ENCODE measurements at places on chromosomes 12 and 14. TPM values are rescaled to one million over a fixed set of nuclear protein-coding genes. Genes with fewer than 3 reads are reported as not detected.

The MYH7 gene
- total RNA-seq, result 0.09 TPM

The ZDHHC22 gene
- total RNA-seq, result not detected

The C12orf60 gene
- total RNA-seq, result 0.77 TPM

The B4GALNT1 gene
- 0.89 TPM for total RNA-seq

The PLEK2 gene
- total RNA-seq, result 2.3 TPM

The POTEM gene
- total RNA-seq, result not detected

GRCh38 chr12:9381619-9382018, 173.4 kb upstream of the PZP start:
- H3K4me1 ChIP-seq, result no peaks in the 10 kb centered on the region
- no peak overlapping the region for H3K27ac ChIP-seq
- no peaks in the 10 kb centered on the region for H3K36me3 ChIP-seq

DNA sequence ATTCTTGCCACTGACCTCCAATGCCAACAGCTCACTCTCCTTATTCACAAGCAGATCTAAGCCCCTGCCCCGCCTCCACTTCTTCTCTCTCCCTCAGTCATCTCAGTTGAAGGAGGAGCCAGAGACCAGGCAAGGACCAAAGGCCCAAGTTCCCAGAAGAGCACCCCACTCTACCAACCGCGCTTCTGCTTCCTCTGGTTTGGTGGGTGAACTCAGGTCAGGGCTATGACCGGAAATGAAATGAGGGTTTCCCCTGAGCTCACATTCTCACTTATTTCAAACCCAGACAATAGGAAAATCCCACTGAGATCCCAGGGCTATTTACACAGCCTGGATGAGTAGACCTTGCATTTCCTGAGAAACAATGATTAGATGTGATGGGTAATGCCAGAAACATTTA, 9.9 kb downstream of the DPF3 start:
- DNase-seq, result no peak
- no peaks in the 10 kb centered on the region for H3K27me3 ChIP-seq
- no peak overlapping the region for H3K4me3 ChIP-seq
- no peaks in the 10 kb centered on the region for H3K36me3 ChIP-seq

DNA sequence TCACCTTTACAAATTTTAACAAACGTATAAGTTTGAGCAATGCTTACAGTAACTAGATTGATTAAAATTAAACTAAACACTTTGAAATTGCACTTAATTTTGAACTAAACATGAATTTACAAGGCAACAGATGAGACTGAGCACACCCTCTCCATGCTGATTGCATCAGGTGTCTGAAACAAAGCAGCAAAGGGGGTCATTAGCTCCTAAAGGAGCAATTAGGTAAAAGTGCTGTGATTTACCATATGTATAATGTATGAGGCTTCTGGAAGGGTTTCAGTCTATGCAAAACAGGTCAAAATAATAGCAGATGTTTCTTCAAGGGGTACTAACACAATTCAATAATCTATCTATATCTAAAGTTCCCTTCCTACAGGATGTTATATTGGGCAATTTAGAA, 98.8 kb upstream of the LMNTD1 start:
- H3K27ac ChIP-seq, result no peak overlapping the region
- no peak overlapping the region for H3K4me3 ChIP-seq
- H3K36me3 ChIP-seq, result no peaks in the 10 kb centered on the region
- peaks cover 9% of the 10 kb centered on the region for H3K4me1 ChIP-seq

GRCh38 chr12:15276088-15276698, 46.1 kb upstream of the PTPRO start:
- peaks cover 37% of the 10 kb centered on the region for H3K4me1 ChIP-seq
- H3K4me3 ChIP-seq, result no peak overlapping the region
- DNase-seq, result no peak
- no peak overlapping the region for H3K27ac ChIP-seq
- H3K27me3 ChIP-seq, result no peaks in the 10 kb centered on the region
- H3K36me3 ChIP-seq, result no peaks in the 10 kb centered on the region

GRCh38 chr12:132318618-132319033, 10.8 kb downstream of the GALNT9 start:
- H3K4me3 ChIP-seq, result no peak overlapping the region
- no peaks in the 10 kb centered on the region for H3K4me1 ChIP-seq
- no peaks in the 10 kb centered on the region for H3K36me3 ChIP-seq
- H3K27me3 ChIP-seq, result peaks cover 45% of the 10 kb centered on the region
- DNase-seq, result peak; percentile 40

DNA sequence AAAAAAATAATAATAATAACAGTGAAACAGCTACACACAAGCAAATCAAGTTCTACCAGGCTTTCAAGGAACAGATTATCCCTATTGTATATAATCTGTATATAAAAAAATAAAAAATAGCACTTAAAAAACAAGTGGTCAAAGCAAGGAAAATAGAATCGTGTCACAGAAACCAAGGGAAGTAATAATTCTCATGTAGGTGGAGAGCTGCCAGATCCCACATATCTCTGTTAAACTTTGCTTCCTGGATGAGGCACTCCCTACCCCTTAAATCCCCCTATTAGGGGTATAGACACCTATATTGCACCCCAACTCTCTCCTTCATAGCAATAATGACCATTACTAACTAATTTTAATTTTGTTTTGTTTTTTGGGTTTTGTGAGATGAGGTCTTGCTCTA, 4.4 kb upstream of the CD27 start:
- no peaks in the 10 kb centered on the region for H3K27me3 ChIP-seq
- no peak overlapping the region for H3K27ac ChIP-seq
- no peak for DNase-seq

GRCh38 chr12:2027351-2027750, 23.1 kb upstream of the DCP1B start:
- no peak overlapping the region for H3K4me3 ChIP-seq
- no peaks in the 10 kb centered on the region for H3K36me3 ChIP-seq
- no peak for DNase-seq
- H3K4me1 ChIP-seq, result no peaks in the 10 kb centered on the region
- no peaks in the 10 kb centered on the region for H3K27me3 ChIP-seq
- H3K27ac ChIP-seq, result no peak overlapping the region

DNA sequence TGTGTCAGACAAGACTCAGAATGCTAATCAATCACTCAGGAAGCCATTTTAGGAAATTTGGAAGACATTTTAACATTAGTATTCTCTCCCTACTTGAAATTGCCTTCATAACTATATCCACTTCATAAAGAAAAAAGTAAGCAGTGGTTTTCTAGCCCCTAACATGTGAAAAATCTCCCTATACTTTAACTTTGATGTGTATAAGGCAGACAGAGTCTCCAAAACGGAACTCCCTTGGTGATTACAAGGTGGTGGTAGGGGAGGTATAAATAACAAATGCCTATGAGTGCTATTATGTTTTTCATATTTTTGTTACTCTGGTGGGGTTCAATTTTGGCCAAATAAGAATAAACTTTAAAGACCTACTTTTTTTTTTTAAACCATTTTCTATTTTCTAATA, 300.3 kb downstream of the BTG1 start:
- DNase-seq, result no peak
- no peaks in the 10 kb centered on the region for H3K4me1 ChIP-seq
- no peaks in the 10 kb centered on the region for H3K36me3 ChIP-seq

DNA sequence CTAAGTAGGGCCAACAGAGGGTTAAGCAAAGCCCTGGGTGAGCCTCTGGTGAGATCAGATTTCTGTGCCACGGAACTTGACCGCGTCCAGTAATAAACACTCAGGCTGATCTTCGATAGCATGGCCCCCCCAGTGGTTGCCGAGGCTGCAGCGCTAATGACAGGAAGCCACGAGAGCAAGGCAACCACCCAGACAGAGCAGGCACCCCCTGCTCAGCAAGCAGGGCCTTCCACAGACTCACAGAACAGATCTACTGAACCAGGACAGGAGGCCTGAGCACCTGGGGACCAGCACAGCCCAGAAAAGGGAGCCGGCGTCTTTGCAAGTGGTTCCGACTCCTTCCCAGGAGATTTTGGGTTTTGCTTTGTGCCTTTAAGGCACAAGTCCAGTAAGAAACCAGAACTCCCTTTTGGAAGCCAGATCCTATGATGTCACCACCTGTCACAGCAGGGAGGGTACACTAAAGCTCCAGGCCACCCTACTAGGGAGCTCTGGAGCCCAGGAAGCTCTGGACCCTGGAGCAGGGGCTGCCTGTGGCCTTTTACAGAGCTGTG, 42.3 kb downstream of the BCL11B start:
- H3K36me3 ChIP-seq, result no peaks in the 10 kb centered on the region
- no peak for DNase-seq
- H3K27me3 ChIP-seq, result peaks cover 29% of the 10 kb centered on the region

GRCh38 chr12:29396774-29397173, 15.8 kb upstream of the ERGIC2 start:
- DNase-seq, result no peak
- no peaks in the 10 kb centered on the region for H3K36me3 ChIP-seq
- H3K4me1 ChIP-seq, result no peaks in the 10 kb centered on the region
- no peak overlapping the region for H3K4me3 ChIP-seq

DNA sequence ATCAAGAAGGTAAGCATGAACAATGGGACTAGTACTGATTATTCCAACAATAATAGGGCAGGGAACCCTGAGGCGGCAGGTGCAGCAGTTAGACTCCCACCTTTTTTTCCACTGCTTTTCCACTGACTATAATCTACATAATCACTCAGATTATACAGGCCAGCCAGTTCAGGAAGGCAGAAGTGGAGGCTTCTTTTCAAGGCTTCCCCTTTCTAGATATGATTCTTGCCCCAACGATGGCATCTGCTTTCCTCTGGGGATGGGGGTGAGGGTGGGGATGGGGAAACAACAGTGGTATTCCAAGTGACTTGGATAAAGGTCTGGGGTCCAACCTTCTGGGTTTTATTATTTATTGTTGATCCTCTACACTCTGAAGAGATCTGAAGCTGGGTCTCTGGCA, 331 bp downstream of the NCKAP1L start:
- H3K4me3 ChIP-seq, result peak overlapping the region; percentile 55
- peak overlapping the region; percentile 74 for H3K27ac ChIP-seq
- no peaks in the 10 kb centered on the region for H3K27me3 ChIP-seq
- H3K4me1 ChIP-seq, result no peaks in the 10 kb centered on the region

DNA sequence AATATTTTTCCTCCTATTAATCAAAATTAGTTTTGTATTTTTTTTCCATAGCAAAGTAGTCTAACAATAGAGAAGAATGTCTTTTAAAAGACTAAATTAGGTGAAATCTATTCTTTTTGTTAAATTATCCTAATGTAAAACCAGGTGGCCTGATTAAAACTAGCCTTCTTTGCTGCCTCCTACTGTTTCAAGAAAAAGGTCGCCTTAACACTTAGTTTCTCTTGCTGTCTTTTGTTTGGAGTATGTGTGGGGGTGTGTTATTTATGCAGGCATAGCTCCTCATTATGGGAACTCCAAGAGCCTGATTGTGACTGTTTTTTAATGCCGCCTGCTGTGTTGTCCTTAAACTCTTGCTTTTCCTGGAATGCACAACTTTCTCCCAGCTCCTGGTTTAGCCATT, 855.3 kb downstream of the DIO2 start:
- no peak for DNase-seq
- no peaks in the 10 kb centered on the region for H3K27me3 ChIP-seq

DNA sequence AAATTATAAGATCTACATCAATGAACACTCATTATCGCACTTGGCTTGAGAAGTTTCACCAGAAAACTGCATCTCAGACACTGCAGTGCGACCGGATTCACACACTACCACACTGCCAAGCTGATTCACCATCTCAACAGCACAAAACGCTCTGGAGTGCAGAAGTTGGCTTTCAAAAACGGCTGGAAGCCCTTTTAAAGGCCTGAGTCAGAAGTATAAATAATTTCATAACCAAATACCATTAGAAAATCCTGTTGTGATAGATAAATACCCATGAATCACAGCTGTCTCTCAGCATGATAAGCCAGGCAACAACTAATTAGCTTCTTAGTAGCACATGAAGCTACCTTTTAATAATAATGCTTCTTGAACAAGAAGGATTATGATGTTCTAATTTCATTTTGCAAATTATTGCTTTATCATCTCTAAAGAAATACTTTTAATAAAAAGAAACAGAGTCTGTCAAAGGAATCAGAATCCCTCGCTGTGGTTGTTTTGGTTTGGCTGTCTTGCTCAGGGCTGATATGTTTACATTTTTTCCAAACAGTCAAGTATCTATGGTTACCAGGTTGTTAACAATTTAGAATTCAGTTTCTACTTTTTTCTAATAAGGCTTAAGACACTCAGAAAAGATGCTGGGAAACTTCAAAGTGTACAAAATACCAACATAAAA, 51.2 kb downstream of the SLC2A13 start:
- H3K27me3 ChIP-seq, result no peaks in the 10 kb centered on the region
- no peak for DNase-seq
- no peak overlapping the region for H3K4me3 ChIP-seq
- peaks cover 7% of the 10 kb centered on the region for H3K4me1 ChIP-seq
- no peak overlapping the region for H3K27ac ChIP-seq

DNA sequence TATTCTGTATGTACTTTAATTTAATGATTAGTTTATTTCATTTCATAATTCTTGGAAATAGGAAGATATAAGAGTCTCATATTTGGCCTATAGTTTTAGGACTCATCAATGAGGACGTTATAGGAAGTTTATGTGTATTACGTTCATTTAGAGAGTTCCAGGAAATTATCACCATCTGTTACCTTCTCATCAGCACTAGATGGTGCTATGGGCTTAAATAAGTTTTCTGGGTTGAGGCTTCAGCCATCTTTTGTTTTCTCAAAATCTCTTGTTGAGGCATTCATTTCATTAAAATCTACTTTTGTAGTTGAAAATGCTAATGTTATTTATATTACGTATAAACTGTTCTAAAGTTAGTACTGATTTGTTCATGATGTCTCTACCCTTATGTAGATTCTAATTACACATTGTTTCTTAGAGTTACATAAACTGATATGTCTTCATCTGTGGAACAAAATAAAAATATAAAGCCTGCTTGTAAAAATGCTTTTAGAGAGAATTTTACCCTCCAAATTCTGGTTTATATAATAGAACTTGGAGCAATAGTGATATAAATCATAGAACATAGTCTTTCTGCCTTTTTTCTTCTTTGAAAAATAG, 89.2 kb downstream of the CFAP54 start:
- H3K27me3 ChIP-seq, result no peaks in the 10 kb centered on the region
- no peak overlapping the region for H3K27ac ChIP-seq
- DNase-seq, result no peak
- no peak overlapping the region for H3K4me3 ChIP-seq
- no peaks in the 10 kb centered on the region for H3K36me3 ChIP-seq
- no peaks in the 10 kb centered on the region for H3K4me1 ChIP-seq

GRCh38 chr12:83945871-83946270, 966.7 kb downstream of the SLC6A15 start:
- DNase-seq, result no peak
- H3K4me3 ChIP-seq, result no peak overlapping the region
- H3K4me1 ChIP-seq, result no peaks in the 10 kb centered on the region

- DNase-seq, result no peak
- no peaks in the 10 kb centered on the region for H3K4me1 ChIP-seq
- no peaks in the 10 kb centered on the region for H3K36me3 ChIP-seq
These were observed 41.2 kb downstream of the TMEM116 start for GRCh38 chr12:111971800-111972199.

GRCh38 chr12:115790526-115790925, 487.0 kb downstream of the MED13L start:
- no peaks in the 10 kb centered on the region for H3K36me3 ChIP-seq
- no peak for DNase-seq
- no peaks in the 10 kb centered on the region for H3K4me1 ChIP-seq
- no peak overlapping the region for H3K27ac ChIP-seq
- H3K4me3 ChIP-seq, result no peak overlapping the region
